ENCODE measurements at places on chromosomes 4 and X. TPM values are rescaled to one million over a fixed set of nuclear protein-coding genes. Genes with fewer than 3 reads are reported as not detected.
A peak's percentile ranks its signal among the peaks of the same experiment; 100 is the strongest.

- no peak for DNase-seq
These were observed 129.3 kb downstream of the SHROOM3 start for GRCh38 chr4:76564123-76564915.

DNA sequence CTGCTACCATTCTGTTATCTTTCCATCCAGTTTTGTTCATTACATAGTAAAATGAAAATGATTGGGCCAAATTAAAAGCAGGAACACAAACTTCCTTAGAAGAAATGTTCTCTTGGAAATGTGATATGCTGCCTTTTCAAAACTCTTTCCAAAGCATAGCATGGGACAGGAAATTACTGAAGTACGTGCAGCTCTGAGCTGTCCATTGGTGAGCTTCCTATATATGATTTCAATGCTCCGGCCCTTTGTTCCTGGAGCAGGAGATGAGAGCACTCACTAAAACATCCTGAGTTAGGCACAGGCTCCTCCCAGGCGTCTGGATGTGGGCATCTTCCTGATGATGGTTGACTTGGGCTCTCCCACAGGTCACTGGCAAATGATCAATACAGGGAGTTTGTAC lies 33.0 kb upstream of the ANXA3 start:
- DNase-seq: no peak

DNA sequence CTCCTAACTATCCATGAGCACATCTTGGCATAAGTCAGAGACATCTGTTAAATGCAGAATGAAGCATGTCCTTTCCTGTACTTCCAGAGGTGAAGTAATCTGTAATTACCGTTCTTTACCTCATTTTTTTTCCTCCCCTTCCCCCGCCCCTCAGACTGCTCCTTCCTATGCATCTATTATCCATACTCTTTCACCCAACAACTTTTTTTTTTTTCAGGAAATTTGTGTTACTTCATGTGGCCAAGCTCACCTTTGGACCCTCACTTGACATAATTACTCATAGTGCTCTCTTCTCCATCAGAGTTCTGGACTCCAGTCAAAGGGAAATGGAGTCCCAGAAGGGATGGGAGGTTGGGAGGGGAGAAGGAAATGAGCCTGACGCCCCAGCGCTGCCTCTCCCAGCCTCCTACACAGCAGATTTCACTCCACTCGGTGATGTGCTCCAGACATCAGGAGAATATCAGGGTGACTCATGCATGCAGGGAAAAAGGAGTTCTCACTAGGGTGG lies 568.8 kb downstream of the STIM2 start:
- DNase-seq: no peak

GRCh38 chrX:155056877-155057792 lies 13.8 kb downstream of the CMC4 start:
- DNase-seq: peak; percentile 50

GRCh38 chr4:123804196-123804721 lies 407.7 kb downstream of the SPRY1 start:
- DNase-seq: no peak

GRCh38 chr4:14294611-14295010 lies 667.1 kb upstream of the BOD1L1 start:
- no peak for DNase-seq

DNA sequence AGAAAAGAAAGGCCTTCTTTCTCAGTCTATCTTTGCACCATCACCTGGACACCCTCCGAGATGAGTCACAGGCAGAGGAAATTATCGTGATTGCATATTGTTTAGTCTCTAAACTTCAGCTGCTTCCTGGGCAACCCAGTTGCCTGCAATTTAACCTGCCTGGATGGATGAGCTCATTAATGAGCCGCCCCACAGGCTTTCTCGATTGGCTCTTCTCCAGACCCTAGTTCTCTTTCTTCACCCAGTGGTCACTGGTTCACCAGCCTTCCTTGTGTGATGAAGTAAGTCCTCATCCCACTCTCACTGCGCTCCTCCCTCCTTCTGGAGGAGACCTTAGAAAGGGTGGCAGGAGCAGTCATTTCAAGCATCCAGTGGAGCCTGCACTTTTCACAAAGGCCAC lies 94.4 kb downstream of the SOWAHB start:
- DNase-seq: no peak

GRCh38 chr4:39504538-39504937 lies 22.7 kb downstream of the UGDH start:
- no peak for DNase-seq

- no peak for DNase-seq
These were observed 65.6 kb downstream of the CDKL5 start for GRCh38 chrX:18490806-18491555.

GRCh38 chr4:11650801-11651596 lies 222.3 kb upstream of the HS3ST1 start:
- no peak for DNase-seq

- DNase-seq: no peak
These were observed 21.2 kb upstream of the GPC3 start for GRCh38 chrX:134006484-134007161.

- DNase-seq: no peak
These were observed 101.1 kb downstream of the VCX3B start for GRCh38 chrX:8565729-8566128.

GRCh38 chr4:177371461-177371860 lies 61.8 kb downstream of the NEIL3 start:
- DNase-seq: no peak

- no peak for DNase-seq
These were observed 39.0 kb downstream of the TBC1D19 start for GRCh38 chr4:26622913-26623312.

GRCh38 chr4:141356963-141357335 lies 136.3 kb downstream of the ZNF330 start:
- DNase-seq: no peak

DNA sequence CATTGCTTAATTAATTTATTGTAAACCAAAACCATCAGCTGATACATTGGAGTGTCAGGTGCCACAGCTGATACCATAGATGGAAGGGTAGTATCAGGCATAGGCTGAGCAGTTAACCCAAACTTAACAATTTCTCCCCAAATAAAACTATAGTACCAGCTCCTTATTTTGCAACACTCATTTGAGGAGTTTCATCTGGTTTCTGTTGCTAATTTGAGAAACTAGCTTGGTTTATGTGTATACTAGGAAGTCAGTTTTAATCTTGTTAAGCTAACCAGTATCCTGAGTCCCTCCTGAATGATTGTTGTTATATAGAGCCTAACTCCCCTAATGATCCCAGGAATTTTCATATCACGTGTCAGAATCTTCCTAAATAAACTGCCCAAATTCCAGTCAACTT lies 12.7 kb downstream of the DCAF16 start:
- no peak for DNase-seq

DNA sequence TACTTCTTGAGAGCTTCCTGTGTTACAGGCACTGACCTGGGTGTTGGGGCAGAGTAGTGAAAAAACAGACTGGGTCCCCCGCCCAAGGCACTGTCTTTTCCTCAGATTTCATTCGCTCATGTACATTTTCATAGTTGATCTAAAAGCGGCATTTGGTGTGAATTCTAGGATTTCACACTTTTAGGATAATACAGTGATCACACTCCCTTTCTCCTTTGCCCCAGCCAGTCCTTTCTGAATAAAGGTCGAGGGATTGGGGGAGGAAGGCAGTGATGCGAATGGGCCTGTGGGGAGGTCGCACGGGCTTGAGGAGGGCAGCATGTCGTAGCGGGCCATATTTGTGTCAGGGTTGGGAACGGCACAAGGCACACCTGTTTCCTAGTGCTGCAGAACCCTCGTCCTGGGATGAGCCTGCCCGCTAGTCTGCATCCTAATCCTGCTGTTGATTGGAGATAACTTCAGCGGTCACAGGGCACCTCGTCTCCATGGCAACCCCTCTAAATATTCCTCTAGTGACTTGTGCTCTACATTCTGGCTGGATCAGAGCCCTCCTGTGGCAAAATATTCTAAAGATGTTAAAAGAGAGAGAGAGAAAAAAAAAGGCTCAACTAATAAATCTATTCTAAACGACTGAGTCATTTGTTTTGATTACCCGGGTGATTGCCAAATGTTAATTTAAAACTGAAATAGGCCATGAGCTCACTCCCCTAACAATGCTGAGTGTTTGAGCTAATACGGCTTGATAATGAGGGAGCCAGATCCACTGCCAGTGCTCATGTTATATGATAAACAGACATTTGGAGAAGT lies 21.8 kb downstream of the FHL1 start:
- no peak for DNase-seq

DNA sequence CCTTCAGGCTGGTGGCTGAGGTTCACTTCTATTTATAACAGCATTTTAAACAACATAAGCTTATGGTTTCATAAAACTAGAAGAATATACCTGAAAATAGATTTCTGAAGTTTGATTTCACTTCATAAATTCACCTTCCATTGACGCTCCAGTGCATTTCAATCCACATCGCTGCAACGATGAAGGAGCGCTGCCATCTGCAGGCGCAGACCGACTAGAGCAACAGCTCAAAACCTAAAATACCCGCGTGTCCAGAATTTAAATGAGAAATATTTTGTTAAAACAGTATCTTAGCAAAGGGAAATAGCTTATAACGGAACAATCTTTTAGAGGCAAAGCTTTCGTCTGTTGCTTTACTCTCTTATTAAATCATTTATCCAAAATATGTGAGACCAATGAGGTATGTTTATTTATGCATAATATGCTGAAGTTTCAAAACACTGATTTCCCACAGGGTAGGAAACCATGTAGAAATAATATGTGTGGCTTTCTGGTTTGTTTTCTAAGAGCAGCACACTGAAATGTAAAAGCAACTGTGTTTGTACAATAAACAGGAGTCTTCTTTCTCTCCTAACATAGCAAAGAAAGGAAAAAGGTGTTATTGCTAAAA lies 816.4 kb upstream of the FRG1 start:
- DNase-seq: no peak

DNA sequence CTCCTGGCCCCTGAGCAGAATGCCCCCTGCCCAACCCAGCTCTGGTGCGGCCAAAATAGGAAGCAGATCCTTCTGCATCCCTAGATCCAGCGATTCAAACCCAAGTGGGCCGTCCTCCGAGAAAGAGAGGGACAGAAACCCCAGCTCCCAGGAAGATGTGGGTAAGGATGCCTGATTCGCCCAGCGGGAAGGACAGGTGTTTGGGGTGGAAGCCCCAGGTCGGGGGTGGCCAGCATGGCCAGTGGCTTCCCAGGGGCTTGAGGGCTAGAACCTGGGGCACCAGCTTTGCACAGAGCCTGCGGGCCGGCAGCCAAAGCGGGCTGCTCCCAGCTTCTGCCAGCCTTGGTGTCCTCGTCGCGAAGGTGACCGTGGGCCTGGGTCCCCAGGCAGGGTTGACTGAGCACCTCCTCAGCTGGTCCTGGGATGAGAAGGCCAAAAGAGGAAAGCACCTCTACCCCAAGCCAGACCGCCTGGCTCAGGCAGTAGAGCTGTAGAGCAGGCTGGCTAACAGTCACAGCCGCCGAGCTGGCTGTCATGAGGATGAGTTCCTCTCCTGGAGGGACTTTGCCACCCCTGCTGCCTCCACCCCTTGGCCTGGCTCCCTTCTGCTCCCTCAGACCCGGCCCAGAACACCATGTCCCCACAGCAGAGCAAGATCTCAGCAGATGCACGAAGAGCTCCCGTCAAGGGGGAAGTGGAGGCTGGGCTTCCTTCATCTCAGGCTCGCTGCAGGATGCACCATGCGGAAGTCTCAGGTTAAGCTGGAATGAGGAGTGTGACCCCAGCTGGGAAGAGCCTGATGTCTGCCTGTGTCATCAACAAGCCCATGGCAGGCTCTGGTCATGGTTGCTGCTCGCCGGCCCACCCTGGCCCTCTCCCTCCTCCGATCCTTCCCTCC lies 59.9 kb downstream of the CPZ start:
- DNase-seq: no peak

DNA sequence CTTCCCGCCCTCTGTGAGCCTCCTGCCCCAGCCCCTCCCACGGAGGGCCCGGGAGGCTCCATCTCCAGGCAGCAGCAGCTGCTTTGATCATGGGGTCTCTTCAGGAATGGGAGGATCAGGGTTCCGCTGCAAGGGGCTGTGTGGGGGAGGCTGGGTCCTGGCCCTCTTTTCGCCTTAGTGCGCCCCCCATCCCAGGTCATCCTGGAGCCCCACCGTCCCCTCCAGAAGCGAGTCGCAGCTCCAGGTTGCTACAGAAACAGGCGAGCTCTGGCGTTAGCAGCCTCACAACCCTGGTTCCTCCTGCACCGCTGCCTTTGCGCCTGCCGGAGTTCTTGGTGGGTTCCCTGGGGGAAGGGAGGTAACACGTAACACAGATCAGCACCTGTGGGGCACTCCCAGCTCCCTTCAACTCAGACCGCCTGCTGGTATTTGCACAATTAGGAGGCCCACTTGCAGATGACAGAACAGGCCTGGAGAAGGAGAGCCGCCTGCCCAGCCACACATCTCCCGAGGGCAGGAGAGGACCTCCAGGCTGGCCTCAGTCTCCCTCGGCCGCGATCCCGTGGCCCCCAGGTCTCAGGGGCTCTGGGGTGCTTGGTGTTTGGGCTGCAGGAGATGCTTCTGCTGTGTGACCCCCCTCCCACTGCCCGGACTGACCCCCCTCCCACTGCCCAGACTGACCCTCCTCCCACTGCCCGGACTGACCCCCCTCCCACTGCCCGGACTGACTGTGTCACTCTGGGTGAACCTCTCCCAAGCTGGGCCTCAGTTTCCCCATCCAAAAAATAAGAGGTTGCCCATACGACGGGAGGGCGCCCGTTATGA lies 64.2 kb upstream of the ADRA2C start:
- DNase-seq: no peak

GRCh38 chr4:11605597-11605996 lies 176.9 kb upstream of the HS3ST1 start:
- DNase-seq: no peak

DNA sequence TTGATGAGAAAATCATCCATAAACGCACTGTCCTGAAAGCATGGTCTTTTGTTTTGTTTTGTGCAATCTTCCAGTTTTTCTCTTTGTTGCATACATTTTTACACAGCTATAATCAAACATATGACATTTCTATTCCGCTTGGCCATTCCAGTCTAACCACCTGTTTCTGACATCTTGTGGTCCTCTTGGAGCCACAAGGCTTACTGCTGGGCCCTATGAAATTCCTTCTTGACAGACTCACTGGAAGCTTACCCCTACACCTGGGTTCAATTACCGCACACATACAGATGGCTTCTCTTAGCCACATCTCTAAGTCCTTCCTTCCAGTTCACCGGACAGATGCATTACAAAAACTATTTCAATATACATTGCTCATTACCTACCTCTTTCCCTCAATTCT lies 72.4 kb downstream of the PAPSS1 start:
- DNase-seq: no peak

- no peak for DNase-seq
These were observed 379.6 kb downstream of the FAM133A start for GRCh38 chrX:94053575-94053974.

DNA sequence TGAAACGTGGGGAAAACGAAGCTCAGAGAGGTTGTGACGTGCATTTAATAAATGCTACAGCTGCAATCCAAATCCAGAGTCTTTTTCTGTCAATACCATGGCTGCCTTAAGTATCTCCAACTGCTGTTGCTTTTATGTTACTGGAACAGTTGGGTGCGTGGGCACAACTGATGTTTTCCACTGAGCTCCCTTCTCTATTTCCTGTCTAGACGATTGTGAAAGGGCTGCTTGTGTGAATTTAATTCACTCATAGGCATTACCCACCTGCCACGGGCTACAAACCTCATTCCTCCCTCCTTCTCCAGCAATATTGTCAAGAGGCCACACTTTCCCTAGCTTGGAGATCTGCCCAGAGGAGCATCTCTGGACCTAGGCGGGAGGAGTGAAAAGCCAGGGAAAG lies 526.0 kb downstream of the MID1IP1 start:
- DNase-seq: peak; percentile 62

MAGEE2 gene
- not detected for total RNA-seq

NSD2 gene
- total RNA-seq: 57.4 TPM

TKTL2 gene
- not detected for total RNA-seq

NEIL3 gene
- 0.17 TPM for total RNA-seq

HERC5 gene
- 18.6 TPM for total RNA-seq

ZDHHC15 gene
- total RNA-seq: 0.47 TPM
